GM12865 (cell line): ENCODE measurements at places on chromosomes 3 and 15.
A peak's percentile ranks its signal among the peaks of the same experiment; 100 is the strongest.

DNA sequence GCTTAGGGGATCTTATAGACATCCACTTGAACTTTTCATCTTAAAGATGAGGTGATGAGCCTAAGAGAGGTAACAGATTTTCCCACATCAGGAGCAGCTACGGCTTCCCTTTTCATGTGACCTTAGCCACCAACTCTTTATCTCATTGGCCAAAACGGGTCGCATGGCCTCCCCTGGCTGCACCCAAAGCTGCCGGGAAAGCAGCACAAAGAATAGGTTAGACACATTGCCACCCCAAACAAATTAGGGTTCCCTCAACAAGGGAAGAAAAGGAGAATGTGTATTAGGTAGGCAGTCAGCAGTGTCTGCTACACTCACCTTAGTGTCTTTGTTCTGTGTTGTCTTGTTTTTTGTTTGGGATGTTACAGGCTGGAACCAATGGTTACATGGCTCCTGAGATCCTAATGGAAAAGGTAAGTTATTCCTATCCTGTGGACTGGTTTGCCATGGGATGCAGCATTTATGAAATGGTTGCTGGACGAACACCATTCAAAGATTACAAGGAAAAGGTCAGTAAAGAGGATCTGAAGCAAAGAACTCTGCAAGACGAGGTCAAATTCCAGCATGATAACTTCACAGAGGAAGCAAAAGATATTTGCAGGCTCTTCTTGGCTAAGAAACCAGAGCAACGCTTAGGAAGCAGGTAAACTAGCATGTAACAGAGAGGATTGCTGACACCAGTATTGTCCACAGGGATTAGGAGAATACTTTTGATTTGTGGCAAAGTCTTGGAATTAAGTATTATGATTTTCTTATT, 44.2 kb downstream of the GRK7 start:
- no peak for DNase-seq

GRCh38 chr15:58443308-58443707, 11.5 kb downstream of the LIPC start:
- DNase-seq: no peak

- no peak for DNase-seq
Observed at GRCh38 chr15:68572309-68572708, 6.5 kb upstream of the CORO2B start.

DNA sequence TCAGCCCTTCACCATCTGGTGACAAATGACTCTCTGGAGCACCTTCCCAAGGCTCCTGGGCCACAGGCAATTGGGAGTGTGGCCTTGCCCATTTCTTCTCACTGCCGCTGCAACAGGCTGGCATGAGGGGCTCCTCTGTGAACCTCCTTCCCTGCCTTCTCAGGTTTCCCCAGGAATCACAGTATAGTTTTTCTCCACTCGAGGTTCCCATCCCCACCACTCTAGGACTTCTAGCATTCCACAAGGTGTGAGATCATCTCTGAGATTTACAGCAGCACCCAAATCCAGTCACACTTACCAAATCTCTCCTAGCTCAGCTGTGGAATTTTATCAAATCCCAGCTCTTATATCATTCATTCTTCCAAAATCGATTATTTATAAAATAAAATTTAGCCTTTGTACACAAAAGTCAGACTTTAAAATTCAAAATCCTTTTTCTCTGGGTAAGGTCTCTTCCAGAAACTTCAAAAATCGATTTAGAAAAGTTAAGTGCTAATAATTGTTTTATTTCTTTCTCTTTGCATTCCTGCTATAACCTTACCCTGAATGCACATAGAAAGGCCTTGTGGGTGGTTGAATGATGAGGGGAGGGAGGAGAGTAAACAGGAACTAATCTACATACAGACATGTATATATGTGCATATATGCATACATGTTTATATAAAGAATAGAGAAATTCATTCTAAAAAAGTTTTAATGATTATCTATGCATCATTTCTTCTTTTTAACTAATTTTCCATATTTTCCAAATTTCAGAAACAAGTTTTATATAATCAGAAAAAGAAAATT, 18.9 kb upstream of the ATP13A4 start:
- DNase-seq: no peak

- DNase-seq: peak; percentile 11
Observed at GRCh38 chr3:135240426-135240825, 445.4 kb downstream of the EPHB1 start.

DNA sequence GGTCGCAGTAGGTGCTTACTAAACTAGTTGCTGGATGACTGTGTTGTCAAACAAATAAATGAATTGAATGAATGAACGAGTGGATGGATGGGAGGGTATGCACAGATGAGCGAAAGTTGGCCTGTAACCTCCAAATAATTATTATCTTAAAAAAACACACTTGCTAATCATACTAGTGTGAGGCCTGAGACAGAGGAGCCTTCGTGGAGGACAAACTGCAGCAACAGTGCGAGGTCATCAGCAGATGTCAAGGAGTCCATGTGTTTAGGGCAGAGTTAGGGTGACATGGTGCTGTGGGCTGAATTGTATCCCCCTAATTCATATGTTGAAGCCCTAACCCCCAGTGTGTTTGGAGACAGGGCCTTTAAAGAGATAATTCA, 24.4 kb downstream of the CORO2B start:
- DNase-seq: no peak

GRCh38 chr3:114877378-114878113, 269.5 kb downstream of the ZBTB20 start:
- DNase-seq: no peak
